GF-D8 (cell line): ENCODE measurements at places on chromosomes 7 and 10.

DNA sequence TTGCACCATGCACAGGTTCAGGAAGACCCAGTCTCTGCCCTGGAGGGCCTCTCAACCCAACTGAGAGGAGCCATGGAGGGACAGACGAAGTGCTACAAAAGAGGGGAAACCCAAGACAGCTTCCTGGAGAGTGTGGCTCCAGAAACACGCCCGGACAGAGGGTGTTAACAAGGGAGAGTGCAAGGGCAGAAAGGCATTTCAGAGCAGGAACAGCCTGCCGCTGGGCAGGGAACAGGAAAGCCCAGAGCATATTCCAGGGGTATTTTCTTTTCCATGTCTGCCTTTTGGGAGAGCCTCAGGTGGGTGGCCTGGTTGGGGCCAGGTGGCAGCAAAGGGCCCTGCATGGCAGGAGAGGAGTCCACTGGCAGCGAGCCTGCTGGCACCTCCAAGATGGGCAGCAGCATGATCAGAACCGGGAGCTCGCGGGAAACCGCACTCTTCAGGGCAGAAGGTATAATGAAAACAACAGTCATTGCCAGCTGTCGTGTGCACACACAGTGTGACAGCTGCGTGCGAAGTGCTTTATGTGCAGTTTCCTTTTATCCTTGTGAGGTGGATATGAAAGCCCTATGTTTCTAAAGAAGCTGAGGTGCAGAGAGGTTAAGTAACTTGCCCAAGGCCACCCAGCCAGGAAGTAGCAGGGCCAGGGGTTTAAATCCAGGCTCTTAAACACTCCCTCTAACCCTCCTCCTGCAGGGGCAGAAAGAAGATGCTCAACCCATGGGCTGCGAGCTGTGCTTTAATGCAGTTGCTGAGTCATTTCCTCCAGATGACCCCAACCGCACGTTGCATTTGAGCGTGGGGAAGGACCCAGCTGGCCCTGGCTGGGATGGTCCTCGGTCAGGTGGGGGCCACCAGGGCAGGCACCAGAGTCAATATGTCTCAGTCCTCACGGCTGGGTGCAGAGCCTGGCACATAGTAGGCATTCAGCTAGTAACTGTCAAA lies 128.6 kb downstream of the OAT start:
- no peak for DNase-seq

- DNase-seq = peak; percentile 22
These were observed 90.3 kb upstream of the IKZF1 start for GRCh38 chr7:50214126-50214670.

- DNase-seq = no peak
These were observed 593.3 kb downstream of the CCSER2 start for GRCh38 chr10:84921701-84922100.

DNA sequence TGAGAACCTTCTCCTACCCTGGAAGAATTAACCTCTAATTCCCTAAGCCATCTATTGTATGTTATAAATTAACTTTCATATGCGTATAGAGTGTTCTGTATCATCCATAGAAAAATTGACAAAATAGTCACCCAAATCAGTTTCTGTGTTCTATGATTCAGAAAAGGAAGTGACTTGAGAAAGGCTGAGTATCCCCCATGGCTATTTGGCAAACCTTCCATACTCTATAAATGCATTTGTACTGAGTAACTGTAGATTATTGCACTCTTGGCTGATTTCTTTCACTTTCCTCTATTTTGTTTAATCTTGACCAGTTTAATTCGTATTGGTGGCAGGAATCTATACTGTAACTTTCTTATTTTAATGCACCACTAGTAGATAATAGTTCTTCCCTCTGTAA lies 182.2 kb downstream of the HTR7 start:
- no peak for DNase-seq

DNA sequence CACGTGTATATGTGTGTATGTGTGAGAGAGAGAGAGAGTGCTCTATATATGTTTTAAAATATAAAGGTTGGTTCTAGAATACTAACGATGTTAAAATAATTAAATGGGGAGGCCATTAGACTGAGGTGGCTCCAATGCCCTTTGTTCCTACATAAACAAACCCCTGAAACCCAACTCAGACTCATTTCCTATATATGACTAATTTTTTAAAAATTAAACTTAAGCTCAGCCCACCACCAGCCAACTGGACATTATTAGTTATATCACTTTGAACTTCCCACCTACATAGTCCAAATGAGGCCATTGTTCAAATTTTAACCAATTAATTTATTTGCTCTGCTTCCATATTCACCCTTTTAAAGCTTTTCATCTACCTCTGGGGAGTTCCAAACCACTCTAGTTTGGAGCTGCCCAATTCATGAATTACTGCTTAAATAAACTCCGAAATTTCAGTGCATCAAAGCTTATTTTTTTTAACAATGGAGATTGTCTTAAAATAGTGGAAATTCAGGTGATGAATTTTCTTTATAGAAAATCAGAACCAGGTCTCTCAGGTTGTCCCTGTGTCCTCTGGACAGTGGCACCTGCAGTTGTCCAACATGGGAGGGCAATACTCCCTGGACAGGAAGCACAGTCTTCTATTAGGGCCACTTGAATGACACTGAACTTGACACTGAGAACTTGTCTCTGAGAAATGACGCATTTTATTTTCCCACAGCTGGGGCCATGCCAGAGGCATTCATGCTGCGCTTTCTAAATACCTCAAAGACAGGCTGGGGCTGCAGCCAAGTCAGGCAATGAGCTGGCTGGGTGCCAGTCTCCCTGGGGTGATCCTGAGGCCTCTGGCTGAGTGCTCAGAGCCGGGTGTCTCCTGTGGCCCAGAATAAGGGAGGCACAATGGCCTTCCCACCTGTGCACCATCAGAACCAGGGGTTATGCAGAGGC lies 109.5 kb upstream of the TMEM72 start:
- DNase-seq = no peak

DNA sequence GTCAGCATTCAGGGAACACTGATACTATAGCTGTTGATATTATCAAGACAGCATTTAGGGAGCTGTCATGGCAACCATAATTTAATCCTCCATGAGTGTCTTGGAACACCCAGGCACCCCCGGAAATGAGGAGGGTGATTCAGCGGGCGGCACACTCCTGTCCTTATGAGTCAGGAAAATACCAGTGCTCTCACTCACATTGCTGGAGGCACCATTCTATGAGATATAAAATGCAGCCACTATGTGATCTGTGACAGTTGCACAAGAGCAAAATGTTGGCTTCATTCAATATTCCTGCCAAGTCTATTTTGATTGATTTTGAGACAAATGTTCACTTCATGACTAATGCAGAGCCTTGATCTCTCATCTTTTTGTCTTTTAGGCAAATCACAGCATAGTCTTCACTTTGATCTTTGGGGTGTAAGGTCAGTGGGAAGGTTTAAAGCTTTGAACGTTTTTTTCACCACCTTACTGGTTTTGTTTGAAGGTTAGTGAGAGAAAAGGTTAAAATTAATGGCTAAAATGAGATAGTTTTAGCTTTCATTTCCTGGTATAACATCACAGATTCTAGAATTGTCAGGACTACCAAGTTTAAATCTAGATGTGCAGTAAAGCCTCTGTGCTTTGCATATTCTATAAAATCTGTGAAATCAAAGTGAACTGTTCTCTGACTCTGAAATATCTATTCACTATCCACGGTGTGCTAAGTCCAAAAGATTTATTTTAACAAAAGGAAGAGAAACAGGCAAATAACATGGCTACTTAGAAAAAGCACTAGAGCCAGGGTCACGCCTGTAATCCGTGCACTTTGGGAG lies 12.4 kb upstream of the ARHGAP12 start:
- no peak for DNase-seq

- no peak for DNase-seq
These were observed 553 bp upstream of the ADD3 start for GRCh38 chr10:110007161-110007700.

DNA sequence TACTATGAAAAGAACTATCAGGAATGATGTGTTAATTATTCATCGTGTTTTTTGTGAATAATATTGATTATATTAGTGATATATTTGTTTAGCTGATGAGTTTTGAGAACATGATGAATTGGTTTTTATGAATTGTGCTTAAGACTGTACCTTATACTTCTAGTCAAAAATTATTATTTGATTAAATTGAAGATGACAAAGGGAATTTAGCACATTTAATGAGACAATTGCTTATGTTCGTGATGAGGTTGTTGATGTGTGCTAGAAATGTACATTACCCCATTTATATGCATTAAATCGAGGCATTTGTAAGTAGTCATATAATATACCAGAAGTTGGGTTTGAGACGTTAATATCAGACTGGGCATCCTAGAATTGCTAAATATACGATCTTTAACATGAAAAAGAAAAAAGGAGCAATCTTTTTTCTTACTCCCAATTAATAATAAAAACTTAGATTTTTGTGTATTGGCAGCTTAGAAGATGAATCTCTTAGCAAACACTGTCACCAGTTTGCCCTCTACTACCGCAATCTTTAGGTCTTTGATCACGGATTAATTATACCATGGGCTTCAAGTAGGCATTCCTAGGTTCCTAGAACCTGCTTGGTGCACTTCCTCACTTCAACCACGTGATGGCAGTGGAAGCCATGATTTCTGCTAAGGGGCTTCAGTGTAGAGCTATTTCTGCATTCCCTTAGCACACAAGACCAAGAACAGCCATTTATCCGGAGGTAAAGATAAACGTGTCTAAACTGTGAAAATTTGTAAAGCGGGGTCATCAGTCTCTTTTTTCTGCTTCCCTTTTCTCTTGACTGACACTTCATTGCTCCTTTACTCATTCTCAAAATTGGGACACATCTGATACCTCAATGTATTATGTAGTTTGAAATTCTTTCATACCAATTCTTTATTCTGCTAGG lies 1.6 kb downstream of the KLHDC10 start:
- peak; percentile 51 for DNase-seq

GRCh38 chr10:87734987-87735827 lies 75.5 kb downstream of the PAPSS2 start:
- no peak for DNase-seq

- DNase-seq = no peak
These were observed 563.0 kb downstream of the PARD3 start for GRCh38 chr10:34252111-34252510.

DNA sequence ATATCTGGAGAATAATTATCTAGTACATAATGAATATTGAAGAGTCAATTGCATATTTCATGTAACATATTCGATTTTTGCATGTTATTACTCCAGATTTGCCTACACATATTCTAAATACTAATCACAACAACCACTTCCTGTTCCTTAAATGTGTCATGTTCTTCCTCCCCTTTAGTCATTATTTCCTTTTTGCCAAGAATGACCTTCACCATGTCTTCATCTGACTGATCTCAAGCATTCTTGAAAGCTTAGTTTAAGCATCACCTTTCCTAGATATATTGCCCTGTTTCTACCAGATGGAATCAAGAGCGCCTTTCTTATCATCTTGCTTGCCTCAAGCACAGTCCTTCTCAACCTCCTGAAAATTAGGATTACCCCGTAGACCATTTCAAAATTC lies 23.5 kb upstream of the MEOX2 start:
- no peak for DNase-seq

GRCh38 chr10:103767756-103768155 lies 87.6 kb downstream of the SH3PXD2A start:
- DNase-seq = no peak

DNA sequence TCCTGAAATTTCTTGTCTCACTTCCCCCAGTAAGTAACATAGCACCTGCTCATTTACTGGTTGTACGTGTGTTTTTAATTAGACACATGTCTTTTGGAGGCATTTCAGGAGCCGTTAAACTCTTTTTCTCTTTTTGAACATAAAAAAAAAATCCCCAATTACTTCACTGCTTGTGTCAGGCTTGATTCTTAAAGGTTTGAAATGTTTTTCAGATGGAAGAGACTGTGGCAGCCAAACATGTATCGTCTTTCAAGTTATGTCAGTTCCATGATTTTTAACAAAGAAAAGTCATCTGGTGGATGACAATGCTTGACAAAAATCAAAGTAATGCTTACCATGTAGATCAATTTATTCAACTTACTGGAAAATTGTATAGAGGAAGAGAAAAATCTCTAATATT lies 585.8 kb downstream of the GATA3 start:
- no peak for DNase-seq

DNA sequence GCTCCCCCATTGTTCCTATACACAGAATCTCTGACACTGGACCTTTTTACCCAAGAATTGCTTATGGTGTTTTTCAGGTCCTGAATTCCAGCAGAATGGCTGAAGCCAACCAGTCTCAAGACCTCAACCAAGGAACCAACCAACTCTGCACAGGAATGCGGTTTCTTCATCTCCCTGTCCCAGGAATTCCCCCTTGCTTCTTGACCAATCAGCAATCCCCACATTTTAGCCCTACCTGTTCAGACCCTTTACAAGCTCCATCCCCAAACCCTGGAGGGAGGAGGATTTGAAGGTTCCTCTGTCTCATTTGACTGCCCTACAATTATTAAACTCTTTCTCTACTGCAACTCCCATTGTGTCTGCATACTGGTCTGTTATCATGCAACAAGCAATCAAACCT lies 35.5 kb downstream of the HIBADH start:
- no peak for DNase-seq

- no peak for DNase-seq
These were observed 27.0 kb upstream of the GSDME start for GRCh38 chr7:24784277-24784676.

DNA sequence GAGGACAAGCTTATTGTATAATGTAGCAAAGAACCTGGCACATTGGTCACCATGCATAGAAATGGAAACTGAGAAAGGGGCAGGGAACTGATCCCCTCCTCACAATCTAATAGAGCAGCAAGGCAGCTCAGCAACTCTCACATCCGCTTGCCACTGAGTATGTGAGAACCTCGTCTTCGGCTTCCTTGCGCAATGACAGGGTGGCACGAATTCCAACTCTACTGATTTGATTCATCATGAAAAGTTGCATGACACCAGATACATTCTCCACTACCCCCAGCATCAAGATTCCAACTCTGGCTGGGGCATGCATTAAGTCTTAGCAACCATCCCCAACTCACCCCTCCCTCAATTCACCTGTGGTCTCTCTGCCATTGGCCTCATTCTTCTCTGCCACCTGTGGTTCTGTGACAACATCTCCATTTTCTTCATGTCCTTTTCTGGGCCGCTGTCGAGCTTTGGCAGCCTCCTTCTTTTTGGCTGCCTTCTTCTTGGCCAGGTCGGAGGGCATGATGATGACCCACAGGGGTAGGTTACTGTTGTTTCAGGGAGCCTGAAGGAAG lies 976 bp downstream of the ABCF2 start:
- no peak for DNase-seq

DNA sequence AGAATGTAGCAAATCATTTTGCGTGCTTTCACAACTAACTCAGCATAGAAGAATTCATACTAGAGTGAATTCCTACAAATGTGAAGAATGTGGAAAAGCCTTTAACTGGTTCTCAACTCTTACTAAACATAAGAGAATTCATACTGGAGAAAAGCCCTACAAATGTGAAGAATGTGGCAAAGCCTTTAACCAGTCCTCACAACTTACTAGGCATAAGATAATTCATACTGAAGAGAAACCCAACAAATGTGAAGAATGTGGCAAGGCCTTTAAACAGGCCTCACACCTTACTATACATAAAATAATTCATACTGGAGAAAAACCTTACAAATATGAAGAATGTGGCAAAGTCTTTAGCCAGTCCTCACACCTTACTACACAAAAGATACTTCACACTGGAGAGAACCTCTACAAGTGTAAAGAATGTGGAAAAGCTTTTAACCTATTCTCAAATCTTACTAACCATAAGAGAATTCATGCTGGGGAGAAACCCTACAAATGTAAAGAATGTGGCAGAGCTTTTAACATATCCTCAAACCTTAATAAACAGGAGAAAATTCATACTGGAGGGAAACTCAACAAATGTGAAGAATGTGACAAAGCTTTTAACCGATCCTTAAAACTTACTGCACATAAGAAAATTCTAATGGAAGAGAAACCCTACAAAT lies 40.8 kb downstream of the ZNF107 start:
- no peak for DNase-seq

- no peak for DNase-seq
These were observed 33.1 kb downstream of the DENND2A start for GRCh38 chr7:140607441-140607989.
